ENCODE measurements at places on chromosomes 1 and 21. TPM values are rescaled to one million over a fixed set of nuclear protein-coding genes. Genes with fewer than 3 reads are reported as not detected.

POLR3C gene
- 30.3 TPM for total RNA-seq

NLRP3 gene
- total RNA-seq: 2.0 TPM

COL8A2 gene
- not detected for total RNA-seq

PIGR gene
- not detected for total RNA-seq

- DNase-seq: no peak
These were observed 81.1 kb downstream of the PGM1 start for GRCh38 chr1:63674238-63674864.

DNA sequence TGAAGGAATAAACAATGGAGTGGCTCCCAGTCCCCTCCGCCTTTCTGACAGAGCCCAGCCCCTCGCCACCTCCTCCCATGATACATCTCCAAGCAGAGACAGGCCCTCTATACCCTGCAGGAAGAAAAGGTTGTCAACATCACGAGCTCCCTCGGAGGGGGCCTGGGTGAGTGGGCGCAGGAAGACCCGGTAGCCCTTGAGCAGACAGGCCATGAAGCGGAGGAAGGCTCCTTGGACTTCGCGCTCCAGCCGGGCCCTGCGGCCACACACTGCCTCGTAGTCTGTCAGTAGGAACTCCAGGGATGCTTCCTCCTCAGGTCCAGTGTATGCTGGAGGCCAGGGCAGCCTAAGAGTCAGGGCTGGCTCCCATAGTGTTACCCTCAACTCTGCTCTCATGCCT lies 7.0 kb downstream of the DENND4B start:
- DNase-seq: no peak

GRCh38 chr1:39117899-39118450 lies 86.5 kb upstream of the MACF1 start:
- DNase-seq: no peak

DNA sequence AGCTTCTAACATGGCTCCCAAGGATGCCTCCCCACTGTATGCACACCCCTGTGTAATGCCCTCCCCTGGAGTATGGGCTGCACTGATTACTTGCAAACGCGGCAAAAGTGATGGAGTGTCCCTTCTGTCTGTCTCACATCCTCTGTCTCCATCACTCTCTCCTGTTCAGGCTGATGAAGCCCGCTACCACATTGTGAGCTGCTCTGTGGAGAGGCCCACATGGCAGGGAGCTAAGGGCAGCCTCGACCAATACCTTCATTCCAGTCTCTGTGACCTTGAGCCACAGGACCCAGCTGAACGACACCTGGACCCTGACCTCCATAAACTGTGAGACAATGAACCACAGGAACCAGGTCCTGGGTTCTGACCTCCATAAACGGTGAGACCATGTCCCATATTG lies 154.1 kb upstream of the ETV3 start:
- no peak for DNase-seq

- DNase-seq: no peak
These were observed 31.3 kb upstream of the LRIG2 start for GRCh38 chr1:113041569-113042284.
